ENCODE measurements at places on chromosomes 4 and X.

DNA sequence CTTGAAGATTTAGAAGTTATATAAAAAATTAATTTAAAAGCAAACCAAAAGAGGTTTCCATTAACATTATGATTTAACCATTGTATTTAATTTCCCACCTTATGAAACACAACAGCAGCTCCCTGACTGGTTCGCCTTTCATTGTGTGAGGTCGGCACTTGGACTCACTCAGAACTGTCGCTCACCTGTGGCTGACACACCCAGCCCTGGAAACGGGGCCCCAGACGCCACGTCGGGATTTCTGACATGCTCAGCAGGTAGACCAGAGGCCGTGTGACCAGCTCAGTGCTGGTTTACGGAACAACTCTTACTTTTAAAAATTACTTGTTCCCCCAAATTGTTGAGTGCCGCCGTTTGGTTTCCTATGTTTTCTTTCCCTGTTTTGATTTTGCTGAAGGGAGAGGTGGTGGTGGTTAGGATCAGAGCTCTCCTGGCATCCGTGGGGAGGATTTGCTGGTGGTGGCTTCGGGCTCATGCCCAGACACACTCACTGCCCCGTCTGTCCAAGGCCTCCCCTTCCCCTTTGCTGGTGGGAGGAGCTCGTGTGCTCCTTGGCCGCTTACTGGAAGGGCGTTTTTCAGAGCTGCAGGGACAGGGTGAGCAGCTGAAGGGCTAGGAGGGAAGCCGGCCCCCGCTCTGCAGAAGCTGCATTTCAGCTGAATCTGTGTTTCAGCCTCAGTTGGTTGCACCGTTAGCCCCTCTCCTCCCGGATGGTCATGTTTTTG, 59.2 kb downstream of the CPLX1 start:
- DNase-seq: no peak

GRCh38 chr4:90219822-90220221, 92.6 kb downstream of the CCSER1 start:
- no peak for DNase-seq

- DNase-seq: peak; percentile 17
Measured at GRCh38 chr4:111475001-111475400, 670.3 kb upstream of the FAM241A start.

- DNase-seq: no peak
Measured at GRCh38 chr4:81030061-81030980, at the start of gene BMP3. BMP3 (plus strand) TSS chr4:81030708; CDS start chr4:81031285, 577 bp downstream.

- no peak for DNase-seq
Measured at GRCh38 chr4:39730072-39730471, 32.1 kb downstream of the UBE2K start.

DNA sequence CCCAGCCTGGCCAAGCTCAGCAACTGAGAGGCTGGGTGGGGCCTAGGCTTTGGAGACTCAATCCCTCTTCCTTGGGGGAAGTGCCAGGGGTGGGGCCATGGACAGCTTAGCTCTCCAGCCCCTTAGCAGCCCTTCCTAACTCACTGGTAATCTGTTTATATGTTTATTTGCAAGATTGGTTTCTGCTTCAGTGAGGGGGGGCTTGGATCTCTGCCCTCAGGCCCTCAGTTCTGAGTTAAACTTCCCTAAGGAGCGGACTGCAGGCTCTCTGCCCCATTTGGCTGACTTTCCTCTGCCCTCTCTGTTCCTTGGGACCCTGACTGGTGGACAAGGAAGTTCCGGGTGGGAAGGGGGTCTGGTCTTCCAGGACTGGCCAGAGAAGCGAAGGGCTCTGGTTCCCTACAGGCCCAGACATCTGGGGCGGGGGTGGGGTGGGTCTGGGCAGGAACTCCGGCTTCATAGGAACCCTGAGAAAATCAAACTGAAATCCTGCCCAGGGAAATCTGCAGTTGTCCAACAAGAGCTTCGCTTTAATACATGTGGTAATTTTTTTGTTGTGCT, 51.4 kb downstream of the NALF2 start:
- no peak for DNase-seq

DNA sequence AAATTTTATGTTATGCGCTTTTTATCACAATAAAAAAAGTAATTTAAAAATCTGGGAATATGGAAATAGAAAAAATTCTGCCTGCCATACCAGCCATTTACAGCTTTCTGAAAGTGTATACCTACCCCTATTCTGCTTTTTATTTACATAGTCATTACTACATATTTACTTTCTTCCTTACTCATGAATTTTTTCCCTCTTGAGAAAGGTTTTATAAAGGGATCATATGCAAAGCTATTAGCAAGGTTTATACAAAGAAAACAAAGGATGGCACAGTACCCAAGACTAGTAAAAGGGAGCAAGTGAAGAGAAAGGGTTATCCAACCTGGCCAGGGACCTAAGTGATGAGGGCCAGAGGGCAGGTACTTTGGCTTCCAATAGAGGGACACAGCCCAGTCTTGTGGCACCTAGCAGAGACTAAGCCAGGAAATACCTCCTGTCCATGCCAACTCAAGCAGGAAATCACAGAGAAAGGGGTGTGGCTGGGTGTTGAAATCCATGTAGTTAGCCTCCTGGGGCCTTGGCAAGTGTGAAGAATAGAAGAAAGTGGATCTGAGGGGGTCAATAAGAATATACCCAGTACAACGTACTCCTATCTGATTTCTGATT, 207.3 kb upstream of the VEGFC start:
- no peak for DNase-seq
